ENCODE measurements at places on chromosomes 12 and 14. TPM values are rescaled to one million over a fixed set of nuclear protein-coding genes. Genes with fewer than 3 reads are reported as not detected.

Gene MGP
- 186 TPM for total RNA-seq

Gene INSM2
- total RNA-seq = 24.3 TPM

Gene PMEL
- total RNA-seq = 363 TPM

Gene SYNE3
- total RNA-seq = 10.5 TPM

Gene NUP37
- total RNA-seq = 30.3 TPM

Gene SMIM10L1
- total RNA-seq = 11.3 TPM

Gene ANO2
- 94.8 TPM for total RNA-seq

Gene SNAPC1
- total RNA-seq = 9.2 TPM

Gene DPF3
- total RNA-seq = 34.4 TPM

Gene NID2
- 111 TPM for total RNA-seq

Gene PLEKHD1
- total RNA-seq = 2.0 TPM

Gene LPAR5
- 0.88 TPM for total RNA-seq

Gene PDZRN4
- total RNA-seq = 5.2 TPM

Gene TBK1
- total RNA-seq = 37.0 TPM
